ENCODE measurements at places on chromosomes 6 and 20. TPM values are rescaled to one million over a fixed set of nuclear protein-coding genes. Genes with fewer than 3 reads are reported as not detected.

Gene NCOA7
- total RNA-seq: 4.1 TPM

Gene CRIP3
- total RNA-seq: 20.1 TPM

Gene PTCRA
- not detected for total RNA-seq

DNA sequence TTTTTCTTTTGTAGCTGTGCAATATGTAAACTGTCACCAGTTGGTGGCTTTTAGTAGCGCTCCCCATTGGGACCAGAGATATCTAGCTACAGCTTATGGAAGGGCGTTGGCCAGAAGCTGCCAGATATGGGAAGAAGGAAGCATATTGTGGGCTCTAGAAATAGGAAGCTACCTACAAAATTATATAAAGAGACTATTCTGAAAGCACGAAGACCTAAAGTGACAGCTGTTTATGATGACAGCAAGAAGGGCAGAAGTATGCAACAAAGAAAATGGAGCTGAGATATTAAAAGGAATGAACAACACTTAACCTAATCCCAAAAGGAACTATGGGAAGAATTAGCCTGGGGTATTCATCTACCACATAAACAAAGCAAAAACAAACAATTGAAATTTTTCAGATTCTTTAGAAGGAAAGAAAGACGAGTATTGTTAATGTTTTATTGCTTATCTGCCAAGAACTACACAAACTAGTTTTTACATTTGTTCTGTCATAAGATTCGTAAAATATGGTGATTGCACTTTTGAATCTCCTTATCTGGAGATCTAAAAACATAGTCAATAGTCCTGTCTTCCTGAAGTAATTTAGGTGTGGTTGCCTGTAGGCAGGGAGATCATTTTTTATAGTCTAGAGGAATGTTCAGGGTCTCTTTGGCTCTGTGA lies 81.6 kb downstream of the NCOA7 start:
- no peak for DNase-seq
